Activated CD4-positive, CD25-positive, alpha-beta regulatory T cell (primary cell): ENCODE measurements at places on chromosomes 1 and 21.

DNA sequence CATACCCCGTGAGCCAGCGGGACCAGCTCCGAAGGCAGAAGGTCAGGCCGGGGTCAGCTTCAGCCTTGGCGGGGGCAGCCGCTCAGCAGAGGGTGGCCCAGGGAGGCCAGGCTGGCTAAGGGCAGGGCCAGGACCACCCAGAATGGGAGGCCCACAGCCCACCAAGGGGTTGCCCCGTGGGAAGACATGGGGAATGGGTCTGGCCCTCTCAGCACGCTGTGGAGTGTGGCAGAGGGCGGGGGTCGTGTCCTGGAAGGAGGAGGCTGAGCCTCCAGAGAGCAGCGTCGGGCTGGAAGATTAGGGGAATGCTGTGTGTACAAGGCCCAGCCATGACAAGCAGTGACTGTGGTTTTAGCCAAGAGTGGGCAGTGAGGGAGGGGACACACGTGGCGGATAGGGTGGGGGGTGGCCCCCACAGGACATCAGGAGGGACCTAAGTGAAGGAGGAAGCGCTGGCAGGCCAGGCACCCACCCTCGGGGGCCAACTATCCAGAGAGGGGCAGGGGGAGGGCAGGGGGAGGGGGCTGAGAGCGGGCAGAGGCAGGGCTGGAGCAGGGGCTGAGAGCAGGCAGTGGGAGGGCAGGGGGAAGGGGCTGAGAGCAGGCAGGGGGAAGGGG is 43.9 kb upstream of the POFUT2 start:
- DNase-seq = no peak

- DNase-seq = no peak
Measured at GRCh38 chr21:28608646-28609045, 384.0 kb downstream of the LTN1 start.

DNA sequence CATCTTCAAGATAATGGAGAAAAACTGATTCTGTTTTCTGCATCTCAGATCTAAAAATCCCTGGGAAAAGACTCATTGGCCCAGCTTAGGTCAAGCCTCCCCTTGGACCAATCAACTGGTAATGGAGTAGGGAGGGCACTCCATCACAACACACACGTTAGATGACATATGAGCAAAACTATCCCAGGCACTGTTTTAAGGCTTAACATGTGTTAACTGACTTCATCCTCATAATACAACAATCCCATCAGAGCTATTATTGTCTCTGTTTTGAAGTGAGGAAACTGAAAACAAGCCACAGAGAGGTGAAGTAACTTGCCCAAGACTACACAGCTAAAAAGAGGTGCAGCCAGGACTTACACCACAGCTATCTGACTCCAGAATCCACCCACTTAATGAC is 14.7 kb upstream of the CITED4 start:
- no peak for DNase-seq

DNA sequence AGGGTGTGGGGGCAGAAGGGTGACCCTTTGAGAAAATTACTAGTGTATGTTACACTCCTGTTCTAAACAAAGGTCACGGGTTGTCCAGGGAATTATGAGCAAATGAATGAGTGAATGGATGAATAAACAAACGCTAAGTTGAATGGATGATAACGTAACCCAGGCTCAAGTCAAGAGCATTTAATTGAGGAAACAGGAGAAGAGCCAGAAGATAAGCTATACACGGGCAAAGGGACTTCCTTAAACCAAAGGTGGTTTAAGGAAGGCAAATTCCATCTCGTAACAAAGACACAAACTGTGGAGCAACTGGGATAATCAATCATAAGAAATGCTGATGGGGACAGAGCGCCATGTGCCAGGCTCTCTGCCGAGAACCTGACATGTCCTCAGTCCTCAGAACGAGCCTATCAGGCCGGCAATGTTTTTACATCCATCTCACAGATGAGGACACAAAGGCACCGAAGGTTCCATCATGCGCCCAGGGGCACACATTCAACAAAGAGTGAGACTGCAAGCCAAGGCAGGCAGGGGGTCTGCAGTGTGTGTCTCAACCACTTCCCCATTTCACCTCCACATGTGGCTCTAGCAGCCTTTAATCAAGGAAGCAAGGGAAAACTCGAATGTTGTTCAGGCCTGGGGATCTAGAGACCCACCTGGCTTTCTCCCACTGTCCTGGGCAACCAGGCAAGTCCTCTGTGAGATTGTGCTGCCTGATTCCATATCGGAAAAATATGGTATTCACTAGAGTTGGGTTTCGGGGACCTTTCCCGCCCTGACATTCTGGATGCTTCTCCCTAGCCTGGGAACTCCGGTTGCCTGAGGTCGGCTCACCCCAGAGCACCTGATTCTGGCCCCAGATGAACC is 126.8 kb upstream of the EDN2 start:
- DNase-seq = no peak

DNA sequence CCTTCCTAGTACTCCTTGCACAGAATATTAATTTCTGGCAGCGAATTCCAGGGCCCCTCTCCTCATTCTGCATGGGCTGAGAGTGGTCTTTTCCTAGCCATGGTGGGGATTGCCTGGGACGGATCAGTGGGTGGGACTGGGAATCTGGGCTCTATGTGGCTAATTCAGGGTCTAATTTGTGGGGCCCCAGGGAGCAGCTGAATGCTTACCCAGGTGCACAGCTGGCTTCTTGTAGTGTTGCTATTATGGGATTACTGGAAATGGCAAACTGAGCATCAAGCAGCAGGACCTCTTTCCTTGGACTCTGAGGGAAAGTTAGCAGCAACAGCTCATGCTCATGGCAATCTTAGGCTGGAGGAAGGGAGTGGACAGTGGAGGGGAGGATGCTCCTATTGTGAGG is 187.1 kb upstream of the CACNA1E start:
- DNase-seq = no peak

DNA sequence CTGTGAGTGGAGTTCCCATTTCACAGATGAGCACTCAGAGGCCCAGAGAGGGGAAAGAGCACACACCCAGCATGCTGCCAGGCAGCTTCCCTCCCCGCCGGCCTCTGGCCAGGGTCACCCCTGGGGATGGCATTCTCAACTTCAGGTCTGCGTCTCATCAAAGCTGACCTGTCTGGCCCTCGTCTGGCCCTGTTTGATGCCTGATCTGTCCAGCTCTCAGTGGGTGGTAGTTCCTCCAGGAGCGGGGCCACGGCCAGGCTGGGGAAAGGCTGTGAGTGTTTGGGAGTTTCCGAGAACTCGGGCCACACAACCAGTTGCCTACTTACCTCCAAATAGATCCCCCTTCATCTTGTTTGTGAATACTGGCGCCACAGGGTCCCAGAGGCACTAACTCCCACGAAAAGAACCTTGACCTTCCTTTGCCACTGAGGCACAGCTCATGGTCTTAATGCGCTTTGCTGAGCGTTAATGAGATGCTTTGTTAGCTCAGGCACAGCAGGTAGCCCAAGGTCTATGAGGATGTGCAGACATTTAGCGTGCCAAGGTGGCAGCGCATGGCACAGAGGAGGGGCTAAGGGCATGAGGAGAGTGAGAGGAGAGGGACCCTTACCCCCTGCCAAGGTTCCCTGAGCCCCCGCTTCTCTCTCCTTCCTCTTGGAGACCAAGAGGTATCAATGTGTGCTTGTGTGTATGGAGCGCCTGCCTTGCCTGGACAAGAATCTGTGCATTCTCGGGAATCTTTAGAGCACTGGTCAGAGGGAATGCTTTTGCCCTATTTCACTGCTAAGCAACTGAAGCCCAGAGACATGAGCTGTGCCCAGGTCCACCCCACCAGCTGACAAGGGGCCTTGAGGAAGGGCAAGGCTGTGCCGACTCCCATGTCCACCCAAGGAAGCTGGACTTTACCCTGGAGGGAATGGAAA is 61.2 kb downstream of the DISP3 start:
- no peak for DNase-seq

DNA sequence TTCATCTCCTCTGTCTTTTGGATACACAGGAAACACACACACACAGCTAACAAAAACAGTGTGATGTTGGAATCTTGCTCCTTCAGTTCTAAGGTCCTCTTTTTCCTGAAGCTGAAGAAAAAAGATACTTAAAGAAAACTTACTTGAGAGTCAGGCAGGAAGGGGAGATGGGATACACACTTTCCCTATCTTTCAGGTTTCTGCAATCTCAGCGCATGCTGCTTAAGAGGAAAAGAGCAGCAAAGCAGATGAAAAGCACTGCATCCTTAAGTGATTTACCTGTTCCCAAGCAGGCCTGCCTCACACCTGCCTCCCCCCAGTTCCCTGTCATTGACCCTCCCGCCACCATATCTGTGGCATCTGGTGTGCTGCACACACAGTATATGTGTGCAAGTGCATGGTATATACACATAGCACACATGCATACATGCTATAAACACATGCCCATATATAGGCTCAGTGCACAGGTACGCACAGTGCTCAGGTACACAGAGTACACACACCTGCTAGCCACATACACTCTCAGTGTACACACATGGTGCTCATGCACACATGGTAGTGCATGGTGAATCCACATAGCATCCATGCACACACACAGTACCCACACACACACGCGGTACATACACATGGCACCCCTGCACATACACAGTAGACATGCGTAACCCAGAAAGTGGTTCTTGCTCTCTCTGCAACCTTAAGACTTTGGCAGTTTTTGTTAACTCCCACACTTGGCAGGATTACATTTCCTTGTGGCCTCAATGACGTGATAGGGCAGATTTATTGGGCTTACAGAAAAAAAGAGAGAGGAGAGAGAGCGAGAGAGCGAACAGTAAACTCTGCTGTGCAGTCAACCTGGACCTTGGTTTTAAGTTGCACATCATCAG is 166.9 kb downstream of the TOMM20 start:
- no peak for DNase-seq

GRCh38 chr1:40532844-40533424 is 1.5 kb downstream of the ZNF684 start:
- no peak for DNase-seq

- no peak for DNase-seq
Measured at GRCh38 chr1:182069028-182069466, 7.5 kb upstream of the ZNF648 start.

DNA sequence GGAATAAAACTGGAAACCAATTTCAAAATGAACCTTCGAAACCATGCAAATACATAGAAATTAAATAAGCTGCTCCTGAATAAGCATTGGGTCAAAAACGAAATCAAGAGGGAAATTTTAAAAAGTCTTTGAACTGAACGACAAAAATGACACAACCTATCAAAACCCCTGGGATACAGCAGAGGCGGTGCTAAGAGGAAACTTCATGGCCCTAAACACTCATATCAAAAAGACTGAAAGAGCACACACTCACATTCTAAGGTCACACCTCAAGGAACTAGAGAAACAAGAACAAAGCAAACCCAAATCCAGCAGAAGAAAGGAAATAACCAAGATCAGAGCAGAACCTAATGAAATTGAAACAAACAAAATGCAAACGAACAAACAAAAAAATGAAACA is 85.2 kb upstream of the CDC42BPA start:
- DNase-seq = no peak

GRCh38 chr1:189619682-189620332 is 857.9 kb downstream of the BRINP3 start:
- DNase-seq = no peak

DNA sequence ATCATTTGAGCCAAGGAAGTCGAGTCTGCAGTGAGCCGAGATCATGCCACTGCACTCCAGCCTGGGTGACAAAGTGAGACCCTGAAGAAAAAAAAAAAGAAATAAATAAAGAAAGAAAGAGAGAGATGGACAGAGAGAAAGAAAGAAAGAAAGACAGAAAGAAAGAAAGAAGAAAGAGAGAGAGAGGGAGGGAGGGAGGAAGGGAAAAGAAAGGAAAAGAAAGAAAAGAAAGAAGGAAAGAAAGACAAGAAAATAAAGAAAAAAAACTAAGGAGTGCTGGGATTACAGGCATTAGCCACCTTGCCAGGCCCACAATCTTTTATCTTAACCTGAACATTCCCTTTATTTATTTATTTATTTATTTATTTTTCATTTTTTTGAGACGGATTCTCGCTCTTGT is 51.7 kb upstream of the SOD1 start:
- DNase-seq = no peak

- DNase-seq = no peak
Measured at GRCh38 chr21:45550522-45551210, 8.4 kb upstream of the SLC19A1 start.

GRCh38 chr1:162756523-162756922 is 34.0 kb upstream of the HSD17B7 start:
- DNase-seq = no peak

GRCh38 chr1:101410048-101410878 is 173.4 kb downstream of the S1PR1 start:
- DNase-seq = no peak

GRCh38 chr1:86975993-86976550 is 61.6 kb downstream of the HS2ST1 start:
- DNase-seq = no peak

- DNase-seq = peak; percentile 21
Measured at GRCh38 chr1:9728451-9729295, 77.1 kb downstream of the PIK3CD start.

DNA sequence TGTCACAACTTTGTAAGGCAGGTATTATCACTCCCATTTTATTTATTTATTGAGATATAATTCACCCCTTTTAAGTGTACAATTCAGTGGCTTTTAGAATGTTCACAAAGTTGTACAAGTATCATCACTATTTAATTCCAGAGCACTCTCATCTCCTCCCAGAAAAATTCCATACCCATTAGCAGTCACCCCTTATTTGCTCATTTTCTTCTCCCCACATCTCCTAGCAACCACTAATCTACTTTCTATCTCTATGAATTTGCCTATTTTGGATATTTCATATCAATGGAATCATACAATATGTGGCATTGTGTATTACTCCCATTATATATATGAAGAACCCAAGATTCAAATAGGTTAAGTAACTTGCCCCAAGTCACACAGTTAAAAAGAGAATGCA is 7.0 kb downstream of the DSTYK start:
- DNase-seq = no peak

DNA sequence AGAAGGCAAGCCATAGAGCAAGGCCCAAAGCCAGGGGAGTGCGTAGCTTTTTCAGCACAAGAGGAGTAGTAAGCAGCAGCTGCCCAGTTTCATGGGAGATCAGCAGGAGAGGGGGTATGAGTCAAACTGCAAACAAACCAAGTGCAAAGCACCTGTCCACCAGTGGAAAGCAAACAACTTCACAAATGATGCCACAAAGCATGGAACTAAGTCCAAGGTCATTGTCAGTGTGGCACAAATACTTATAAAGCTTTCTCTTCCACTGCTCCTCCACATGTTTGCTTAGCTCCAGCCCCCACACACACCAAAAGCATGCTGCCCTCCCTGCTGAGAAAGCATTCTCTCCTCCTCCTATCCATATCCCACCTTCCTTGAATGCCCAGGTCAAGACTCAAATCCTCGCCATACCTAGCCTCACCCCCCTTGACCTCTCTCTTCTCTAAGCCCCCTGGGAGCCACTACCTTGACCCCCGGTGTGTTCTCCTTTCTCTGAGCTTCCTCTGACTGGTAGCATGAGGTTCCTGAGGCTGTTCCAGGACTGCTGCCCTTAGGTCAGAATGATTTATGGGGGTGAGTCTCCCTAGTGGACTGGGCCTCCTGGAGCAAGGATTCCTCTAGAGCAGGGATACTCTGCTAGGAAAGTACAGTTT is 70.4 kb downstream of the DMAP1 start:
- DNase-seq = no peak
